ENCODE measurements at places on chromosomes 5 and 9.
A peak's percentile ranks its signal among the peaks of the same experiment; 100 is the strongest.

- DNase-seq: no peak
Measured at GRCh38 chr5:155024015-155024414, 10.5 kb downstream of the KIF4B start.

DNA sequence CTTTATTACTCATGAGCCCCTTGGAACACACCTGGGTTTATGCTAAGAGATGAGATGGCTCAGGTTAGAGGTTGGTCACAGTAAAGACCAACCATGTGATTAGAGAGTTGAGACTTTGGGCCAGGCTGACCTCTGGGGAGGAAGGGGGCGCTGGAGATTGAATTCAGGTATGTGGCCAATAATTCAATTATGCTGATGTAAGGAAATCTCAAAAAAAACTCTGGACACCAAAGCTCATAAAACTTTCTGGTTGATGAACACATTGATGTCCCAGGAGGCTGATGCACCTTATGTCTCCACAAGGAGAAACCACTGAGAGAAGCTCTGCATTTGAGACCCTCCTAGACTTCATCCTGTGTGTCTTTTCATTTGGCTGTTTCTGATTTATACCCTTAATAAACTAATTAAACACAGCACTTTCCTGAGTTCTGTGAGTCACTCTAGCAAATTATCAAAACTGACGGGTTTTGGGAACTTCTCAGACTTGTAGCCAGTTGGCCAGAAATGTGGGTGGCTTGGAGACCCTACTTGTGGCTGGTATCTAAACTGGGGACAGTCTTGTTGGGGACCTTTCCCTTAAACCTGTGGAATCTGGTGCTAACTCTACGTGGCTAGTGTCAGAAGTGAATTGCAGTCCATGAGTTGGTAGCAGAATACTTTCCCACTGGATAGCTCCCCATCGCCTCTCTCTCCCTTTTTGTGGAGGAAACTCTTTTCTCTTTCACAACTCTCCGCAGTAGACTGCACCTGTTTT lies 7.5 kb upstream of the CCL27 start:
- DNase-seq: no peak

GRCh38 chr5:32753765-32754164 lies 42.6 kb downstream of the NPR3 start:
- DNase-seq: no peak

DNA sequence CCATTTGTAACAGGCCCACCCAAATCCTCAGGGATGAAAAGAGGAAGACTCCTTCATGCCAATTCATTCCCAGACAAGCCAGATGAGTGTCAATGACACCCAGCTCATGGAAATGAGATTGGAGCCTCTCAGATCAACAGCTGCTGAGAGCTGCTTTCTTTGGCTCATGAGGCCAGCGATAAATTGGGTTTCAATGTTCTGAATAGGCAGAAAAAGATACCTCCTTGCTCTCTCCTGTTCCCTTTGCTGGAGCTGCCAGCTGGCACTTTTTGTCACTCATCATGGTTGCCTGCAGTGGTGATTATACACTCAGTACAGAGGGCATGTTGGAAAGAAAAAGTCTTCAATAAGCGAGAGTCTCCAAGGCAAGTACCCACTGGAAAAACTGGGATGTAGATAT lies 47.1 kb downstream of the SH3RF2 start:
- no peak for DNase-seq

- DNase-seq: no peak
Measured at GRCh38 chr9:105993116-105993854, 298.9 kb downstream of the TMEM38B start.

DNA sequence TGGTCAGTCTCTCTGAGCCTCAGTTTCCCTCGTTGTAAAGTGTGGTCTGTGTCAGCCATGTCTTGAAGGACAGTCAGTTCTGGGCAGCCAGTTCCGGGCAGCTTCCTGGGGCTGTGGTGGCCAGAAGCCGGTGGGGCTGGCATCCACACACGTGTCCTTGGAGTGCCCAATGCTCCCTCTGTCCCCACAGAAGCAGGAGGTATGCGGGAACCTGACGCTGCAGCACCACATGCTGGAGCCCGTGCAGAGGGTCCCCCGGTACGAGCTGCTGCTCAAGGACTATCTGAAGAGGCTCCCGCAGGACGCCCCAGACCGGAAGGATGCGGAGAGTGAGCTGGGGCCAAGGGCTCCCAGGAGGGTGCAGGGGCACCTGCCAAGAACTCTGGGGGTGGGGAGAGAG lies 48.4 kb upstream of the SUSD3 start:
- DNase-seq: no peak

GRCh38 chr9:136656183-136656738 lies 6.5 kb upstream of the EGFL7 start:
- no peak for DNase-seq

GRCh38 chr5:43161244-43161643 lies 30.8 kb upstream of the NIM1K start:
- no peak for DNase-seq

DNA sequence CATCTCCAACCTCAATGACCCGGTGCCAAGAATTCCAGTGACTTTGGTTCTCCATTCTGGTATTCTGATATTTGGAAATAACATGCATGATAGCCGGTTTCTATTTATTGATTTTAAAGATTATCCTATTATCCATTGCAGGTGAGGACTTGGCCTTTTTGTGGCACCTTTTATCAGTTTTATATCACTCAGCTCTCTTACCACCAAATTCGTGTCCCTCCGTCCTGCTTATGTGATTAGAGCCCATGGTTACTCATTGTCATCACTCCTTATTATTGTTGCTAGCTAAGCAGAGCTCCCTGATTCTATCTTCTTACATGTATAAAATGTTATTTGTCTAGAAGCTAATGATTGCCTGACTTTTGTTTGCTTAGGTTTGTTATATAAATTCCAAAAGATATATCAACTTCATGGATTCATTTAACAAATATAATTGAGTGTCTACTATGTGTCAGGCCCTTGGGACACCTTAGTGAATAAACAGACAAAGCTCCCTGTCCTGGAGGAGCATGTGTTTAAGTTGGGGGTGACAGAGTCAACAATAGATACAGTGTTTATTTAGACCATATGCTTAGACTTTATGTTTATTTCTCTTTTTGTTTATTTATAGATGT lies 138.2 kb downstream of the ADAMTS16 start:
- no peak for DNase-seq

DNA sequence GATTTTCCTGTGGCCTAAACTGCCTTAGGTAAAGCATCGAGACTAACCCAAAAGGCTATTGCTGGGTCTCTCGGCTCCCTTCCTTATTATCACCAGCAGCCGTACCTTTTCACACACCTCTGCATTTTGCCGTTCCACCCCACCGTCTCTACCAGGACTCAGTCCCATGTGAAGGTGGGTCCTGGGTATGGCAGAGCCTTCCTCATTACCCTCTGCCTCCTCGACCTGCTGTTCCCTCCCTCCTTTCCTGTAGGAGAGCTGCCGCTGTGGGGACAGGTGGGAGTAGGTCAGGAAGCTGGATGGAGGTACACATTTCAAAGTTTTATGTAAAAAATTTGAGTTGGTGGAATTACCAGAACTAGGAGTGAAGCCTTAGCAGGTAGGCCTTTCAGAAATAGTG lies 1.8 kb downstream of the CCL28 start:
- no peak for DNase-seq

DNA sequence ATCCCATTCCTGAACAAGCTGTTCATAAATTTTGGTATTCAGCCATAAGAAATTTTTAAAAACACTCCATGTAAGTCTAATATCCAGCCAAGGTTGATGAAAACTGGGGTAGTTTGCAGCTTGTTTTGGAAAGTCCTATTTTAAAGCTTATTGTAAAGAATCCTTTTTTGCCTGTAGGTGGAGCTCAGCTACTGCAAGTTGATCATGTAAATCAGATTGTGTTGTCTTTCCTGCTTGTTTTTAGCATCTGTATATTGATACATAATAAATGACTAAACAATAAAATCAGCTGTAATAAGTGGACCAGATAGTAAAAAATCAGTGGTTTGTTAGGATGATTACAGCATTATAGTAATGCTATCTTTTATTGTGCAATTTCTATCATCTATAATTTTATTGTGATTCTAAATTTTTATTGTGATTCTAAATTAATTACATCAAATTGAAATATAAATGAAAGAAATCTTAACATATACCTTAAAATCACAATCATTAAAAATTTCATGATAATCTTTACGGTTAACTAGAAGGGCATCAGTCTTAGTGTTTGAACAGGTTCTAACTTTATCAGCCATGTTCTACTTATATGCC lies 42.4 kb downstream of the CWC27 start:
- DNase-seq: peak; percentile 28

GRCh38 chr9:125558453-125559092 lies 148.4 kb downstream of the MAPKAP1 start:
- peak; percentile 30 for DNase-seq

DNA sequence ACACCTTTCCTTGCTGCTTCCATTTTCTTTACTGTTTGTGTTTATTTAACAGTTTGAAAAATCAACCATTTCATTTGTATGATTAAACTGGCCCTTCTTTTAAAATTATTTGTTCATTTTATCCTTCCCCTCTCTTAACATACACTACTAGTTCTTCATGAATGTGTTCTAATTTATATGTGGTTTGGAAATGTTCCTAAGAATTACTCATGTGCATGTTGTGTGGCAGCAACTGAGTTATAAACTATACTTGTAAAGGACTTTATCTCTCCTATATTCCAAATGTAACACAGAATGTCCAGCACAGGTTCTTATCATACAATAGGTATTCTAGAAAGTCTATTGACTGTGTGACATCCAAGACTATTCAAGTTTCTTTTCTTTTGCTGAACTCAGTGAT lies 358.2 kb upstream of the MEF2C start:
- no peak for DNase-seq

DNA sequence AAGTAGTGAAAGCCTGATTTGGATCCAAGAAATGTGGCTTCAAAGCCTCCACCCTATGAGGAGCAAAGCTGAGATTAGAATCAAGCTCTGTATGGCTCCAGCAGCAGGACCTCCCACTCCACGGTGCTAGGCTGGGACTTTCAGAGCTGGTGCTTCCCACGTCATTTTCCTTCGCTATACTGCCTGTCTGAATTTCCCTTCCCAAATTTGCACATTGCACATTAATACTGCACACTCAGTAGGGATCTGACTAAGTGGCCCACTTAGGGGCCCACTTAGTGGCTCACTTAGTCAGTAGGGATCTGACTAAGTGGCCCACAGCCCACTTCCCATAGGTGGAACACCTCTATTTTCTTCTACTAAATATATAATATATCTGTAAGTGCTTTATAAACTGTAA lies 14.1 kb upstream of the SPDL1 start:
- DNase-seq: no peak

- no peak for DNase-seq
Measured at GRCh38 chr5:143495821-143496275, 92.4 kb upstream of the NR3C1 start.

DNA sequence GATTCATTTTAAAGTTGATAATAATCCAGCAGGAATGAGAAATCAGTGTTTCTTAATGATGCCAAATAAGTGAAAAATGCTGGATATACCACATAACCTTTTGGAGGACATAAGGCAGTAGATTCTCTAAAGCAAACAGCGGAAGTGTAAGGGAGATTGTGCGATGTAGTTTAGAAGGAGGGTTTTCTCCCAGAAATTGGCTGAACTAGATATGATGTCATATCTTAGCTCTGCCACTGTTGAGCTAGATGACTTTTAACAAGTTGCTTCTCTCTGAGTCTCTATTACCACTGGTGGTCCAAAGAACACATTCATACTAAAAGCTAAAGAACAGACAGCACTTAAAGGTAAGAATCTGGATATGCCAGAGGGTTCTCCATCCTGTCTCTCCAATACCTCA lies 107.0 kb downstream of the NR6A1 start:
- DNase-seq: no peak

DNA sequence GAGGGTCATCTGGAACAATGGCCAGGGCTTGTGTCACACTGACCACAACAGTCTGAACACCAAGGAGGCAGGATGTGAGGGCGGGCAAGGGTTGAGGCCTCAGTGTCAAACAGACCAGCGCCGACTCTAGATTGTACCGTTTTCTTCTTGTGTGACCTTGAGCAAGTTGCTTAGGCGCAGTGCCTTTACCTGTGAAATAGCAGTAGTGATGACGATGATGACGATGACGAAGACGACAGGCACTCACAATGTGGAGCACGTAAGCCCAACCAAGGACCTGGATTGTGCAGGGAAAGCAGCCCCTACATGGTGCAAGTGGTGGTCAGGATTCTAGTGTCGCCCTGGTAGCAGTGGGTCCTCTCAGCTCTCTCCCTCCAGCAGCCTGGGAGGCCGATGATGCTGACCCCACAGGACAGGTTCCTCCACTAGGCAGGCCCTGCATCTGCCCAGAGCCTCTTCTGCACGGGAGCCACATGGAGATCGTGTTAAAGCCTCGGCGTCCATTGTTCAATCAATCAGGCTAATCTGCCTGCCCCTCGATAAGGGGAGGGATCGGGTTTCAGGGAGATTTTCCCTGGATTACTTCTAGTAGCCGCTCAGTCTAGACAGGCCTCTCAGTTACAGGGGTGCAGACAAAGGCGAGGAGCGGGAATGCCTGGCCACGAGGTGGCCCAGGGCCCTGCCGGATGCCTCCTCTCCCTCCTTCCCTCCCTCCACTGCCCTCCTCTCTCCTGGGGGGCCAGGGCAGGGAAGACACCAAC lies 91.7 kb downstream of the MACROH2A1 start:
- no peak for DNase-seq

All from central memory CD4-positive, alpha-beta T cell (primary cell).